ENCODE measurements at places on chromosomes 2 and 18.

GRCh38 chr2:106867196-106867953 lies 18.6 kb downstream of the ST6GAL2 start:
- DNase-seq: no peak

- DNase-seq: peak; percentile 61
These were observed 43.2 kb upstream of the KDM3A start for GRCh38 chr2:86397986-86398385.

DNA sequence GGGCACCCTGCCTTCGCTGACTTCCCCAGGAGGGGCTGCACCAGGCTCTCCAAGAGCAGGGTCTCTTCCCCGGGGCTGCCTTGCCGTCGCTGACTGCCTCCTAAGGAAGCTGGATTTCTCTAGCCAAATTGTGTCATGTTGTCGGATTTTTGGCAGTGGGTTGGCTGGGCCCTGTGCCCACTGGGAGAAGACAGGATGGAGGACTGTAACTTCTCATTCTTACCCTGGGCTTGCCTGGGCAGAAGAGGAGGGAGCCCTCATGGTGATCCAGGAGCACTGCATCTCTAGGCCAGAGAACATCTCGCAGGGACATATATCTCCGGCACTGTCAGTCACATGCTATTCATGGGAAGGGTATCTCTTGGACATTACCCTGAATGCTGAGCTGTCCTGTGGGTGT lies 6.3 kb downstream of the MYO7B start:
- no peak for DNase-seq

DNA sequence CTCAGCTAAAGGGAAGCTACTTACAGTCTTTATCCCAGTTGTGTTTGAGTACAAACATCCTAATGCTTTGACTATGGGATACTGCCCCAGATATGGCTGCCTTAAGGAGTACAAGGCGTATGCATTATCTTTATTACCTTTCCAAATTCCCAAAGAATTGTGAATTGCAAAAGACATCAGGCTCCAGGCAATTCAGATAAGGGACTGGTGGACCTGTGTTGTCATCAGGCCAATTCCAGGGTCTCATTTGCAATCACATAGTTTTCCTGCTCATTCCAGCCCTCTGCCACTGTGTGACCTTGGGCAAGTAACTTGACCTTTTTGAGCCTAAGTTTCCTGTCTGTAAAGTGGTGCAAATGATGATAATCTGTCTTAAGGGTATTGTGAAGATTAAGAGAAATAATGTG lies 137.5 kb downstream of the FMNL2 start:
- no peak for DNase-seq

- DNase-seq: no peak
These were observed 66.1 kb upstream of the CDCA7 start for GRCh38 chr2:173288561-173288960.

DNA sequence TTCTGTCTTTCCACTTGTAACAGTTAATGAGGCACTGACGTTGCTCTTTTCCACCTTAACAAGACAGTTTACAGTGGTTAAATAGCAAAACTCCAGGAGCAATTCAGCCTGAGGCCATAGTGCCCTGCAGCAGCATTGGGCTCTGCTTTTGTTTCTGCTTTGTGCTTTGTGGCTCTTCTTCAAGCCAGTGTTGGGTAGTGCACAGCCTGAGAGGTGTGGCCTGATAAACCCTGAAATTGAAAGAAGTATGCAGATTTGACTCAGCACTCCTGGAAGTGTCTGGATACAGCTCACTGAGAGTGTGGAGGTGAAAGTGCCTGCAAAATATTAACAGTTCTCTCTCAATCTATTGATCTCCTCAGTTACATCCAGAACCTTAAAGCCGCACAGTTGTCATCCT lies 63.0 kb downstream of the STK25 start:
- DNase-seq: no peak

DNA sequence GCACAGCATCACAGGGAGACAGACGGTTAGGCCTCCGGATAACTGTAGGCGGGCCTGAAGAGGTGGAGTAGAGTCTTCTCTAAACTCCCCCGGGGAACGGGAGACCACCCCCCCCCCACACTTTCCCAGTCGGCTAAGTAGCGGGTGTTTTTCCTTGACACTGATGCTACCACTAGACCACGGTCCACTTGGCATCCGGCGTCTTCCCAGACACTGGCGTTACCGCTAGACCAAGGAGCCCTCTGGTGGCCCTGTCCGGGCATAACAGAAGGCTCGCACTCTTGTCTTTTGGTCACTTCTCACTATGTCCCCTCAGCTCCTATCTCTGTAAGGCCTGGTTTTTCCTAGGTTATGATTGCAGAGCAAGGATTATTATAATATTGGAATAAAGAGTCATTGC lies 25.7 kb upstream of the NCL start:
- no peak for DNase-seq

Data from hematopoietic multipotent progenitor cell treated with erythropoietin and hydrocortisone succinate and interleukin-3 and kit ligand, for 4 days (in vitro differentiated cells).